ENCODE measurements at places on chromosomes 7 and 10.
A peak's percentile ranks its signal among the peaks of the same experiment; 100 is the strongest.

DNA sequence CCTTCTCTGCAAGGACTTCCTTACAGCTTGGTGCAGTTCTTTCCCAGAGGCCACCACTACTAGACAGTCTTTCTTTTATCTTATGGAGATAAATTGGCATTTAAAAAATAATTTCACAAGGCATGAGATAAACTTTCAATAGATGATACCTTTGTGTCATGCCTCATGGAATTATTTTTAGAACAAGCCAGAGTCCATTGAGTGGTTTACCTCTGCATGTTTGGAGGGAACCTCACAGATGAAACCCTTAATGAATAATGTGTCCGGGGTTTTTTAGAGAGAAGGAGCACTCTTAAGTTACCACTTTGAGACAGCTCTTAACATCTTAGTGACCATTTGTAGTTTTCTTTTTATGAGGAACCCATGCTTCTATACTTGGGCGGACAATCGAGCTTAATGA lies 17.2 kb downstream of the NODAL start:
- no peak for DNase-seq

DNA sequence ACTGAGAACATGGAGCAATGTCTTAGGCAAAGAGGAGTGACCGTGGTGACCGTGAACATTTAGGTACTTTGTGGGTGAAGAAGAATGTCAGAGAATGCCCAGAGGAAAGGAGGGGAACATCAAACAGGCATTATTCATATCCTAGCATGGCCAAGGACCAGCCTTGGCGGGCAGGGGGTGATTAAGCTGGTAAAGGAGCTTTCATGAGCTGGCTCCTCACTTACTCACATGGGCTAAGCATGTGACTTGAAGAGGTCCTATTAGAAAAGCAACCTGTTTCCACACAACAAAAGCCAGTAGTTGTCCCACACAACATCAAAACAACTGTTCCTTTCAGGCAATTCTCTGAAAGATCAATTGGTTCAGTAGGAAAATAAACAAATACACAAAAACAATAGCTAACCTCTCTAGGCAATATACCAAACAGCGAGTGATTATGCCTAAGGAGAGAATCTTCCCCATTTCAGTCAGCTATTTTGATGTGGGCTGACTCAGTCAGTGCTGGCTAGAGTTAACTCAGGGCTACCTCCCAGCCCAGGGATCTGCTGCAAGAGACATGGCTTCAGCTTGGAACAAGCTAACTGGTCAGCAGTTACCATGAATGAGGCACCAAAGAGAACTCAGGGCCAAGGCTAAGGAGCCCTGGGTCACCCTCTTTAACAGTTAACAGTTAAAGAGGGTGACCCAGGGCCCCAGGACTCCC lies 283.5 kb downstream of the ARHGAP12 start:
- no peak for DNase-seq

GRCh38 chr7:101602484-101603241 lies 26.4 kb downstream of the MYL10 start:
- DNase-seq, result peak; percentile 56

DNA sequence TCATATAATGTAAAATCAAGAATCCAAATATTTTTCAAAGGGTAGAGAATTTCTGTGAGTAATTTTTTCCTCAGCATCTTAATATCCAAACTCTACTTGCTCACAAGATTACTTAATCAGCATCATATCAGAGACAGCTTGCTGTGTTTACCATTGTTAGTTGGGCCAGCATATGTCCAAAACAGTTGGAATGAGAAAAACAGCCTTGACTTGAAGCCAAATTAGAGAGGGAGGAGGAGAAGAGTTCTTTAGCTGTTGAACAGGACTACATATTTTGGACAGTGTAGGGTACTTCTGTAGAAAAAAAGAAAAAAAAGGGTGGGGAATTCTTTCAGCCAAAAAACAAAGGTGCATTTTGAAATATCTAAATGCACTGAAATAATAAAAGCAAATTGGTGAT lies 69.8 kb downstream of the HDAC9 start:
- no peak for DNase-seq

DNA sequence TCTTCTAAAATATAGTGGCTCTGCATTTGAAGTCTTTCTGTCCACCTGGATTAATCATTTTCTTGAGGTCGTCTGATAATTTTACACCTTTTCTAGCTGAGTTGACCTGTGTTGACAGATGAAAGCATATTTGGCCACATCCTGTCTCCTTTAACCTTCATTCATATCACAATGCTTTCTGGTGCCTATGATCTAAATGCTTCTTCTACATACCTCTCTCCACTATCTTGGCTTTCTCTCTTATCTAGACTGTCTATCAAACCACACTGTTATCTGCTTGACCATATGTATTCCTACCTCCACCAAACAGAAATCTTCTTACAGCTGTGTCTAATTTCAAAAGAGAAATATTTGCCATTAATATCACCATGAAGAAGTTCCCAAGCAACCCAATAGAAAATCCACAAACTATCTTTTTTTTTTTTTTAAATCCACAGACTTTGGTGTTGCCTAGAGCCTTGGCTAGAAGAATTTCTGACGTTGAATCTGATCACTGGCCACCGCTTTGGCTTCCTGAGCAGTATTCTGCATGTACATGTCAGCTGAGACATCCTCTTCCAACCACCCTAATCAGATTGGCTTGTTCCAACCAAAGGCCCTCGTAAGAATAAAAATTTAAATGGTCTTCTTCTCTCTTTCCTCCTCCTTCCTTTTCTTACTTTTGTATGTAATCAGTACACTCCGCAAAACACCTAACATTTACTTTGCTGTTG lies 66.3 kb upstream of the SP4 start:
- DNase-seq, result no peak

DNA sequence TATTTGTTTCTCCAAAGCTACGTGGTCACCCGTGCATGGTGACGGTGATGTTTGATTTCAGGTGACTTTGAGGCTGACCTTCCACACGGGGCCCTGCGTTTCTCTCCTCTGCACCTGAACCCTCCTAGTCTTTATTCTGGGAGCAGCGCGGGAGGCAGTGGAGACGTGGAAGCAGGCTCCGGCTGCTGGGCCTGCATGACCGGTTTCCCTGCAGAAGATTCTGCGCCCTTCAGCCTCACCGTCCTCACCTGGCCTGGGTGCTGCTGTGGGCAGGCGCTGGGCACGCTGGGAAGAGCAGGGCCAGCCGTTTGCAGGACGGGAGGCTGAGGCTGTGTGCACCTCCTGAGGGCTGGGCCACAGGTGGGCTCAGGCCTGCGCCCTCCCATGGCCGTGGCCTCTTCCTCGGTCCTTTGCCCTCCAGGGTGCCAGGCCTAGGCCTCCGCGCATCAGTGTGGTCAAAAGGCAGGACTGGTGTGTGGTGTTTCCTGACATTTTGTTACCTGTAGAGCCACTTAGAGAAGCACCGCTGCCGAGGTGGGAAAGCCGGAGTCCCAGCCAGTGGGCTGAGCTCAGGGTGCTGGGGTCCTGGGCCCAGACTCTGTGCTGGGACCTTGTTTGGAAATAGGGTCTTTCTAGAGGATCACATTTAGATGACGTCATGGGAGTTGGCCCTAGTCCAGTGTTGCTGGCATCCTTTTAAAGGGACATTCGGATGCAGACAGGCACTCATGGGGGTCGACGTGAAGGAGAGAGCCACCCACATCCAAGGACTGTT lies 478.3 kb downstream of the DNAJB6 start:
- DNase-seq, result no peak

DNA sequence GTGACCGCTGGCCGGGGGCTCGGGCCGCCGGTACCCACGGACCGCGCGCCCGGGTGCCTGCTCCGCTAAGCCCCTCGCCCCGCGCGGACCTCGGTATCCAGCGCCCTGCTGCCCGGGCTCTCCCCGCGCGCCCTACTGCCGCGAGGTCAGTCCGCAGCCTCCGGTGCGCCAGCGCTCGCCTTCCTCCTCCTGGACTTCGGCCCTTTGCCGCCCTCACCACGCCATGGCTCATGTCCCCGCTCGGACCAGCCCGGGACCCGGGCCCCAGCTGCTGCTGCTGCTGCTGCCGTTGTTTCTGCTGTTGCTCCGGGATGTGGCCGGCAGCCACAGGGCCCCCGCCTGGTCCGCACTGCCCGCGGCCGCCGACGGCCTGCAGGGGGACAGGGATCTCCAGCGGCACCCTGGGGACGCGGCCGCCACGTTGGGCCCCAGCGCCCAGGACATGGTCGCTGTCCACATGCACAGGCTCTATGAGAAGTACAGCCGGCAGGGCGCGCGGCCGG lies 483 bp downstream of the GDF10 start:
- no peak for DNase-seq
